ENCODE measurements at places on chromosomes 1 and 21. TPM values are rescaled to one million over a fixed set of nuclear protein-coding genes. Genes with fewer than 3 reads are reported as not detected.

IARS2 gene
- 107 TPM for total RNA-seq

PKN2 gene
- total RNA-seq = 18.2 TPM

NUDT4B gene
- 2.6 TPM for total RNA-seq

HRNR gene
- under 0.01 TPM for total RNA-seq

SLFNL1 gene
- total RNA-seq = under 0.01 TPM

PLA2G2D gene
- total RNA-seq = not detected

CYP4Z1 gene
- not detected for total RNA-seq

LINGO4 gene
- total RNA-seq = under 0.01 TPM

FTCD gene
- total RNA-seq = not detected

C1orf185 gene
- total RNA-seq = not detected

ACTA1 gene
- not detected for total RNA-seq

ZYG11B gene
- 19.5 TPM for total RNA-seq

S100A1 gene
- total RNA-seq = not detected

KRTAP13-1 gene
- not detected for total RNA-seq

HCRTR1 gene
- total RNA-seq = not detected

All from bronchial epithelial cell (primary cell).